ENCODE measurements at places on chromosomes 3 and 15. TPM values are rescaled to one million over a fixed set of nuclear protein-coding genes. Genes with fewer than 3 reads are reported as not detected.

CCR3 gene
- not detected for total RNA-seq

DNA sequence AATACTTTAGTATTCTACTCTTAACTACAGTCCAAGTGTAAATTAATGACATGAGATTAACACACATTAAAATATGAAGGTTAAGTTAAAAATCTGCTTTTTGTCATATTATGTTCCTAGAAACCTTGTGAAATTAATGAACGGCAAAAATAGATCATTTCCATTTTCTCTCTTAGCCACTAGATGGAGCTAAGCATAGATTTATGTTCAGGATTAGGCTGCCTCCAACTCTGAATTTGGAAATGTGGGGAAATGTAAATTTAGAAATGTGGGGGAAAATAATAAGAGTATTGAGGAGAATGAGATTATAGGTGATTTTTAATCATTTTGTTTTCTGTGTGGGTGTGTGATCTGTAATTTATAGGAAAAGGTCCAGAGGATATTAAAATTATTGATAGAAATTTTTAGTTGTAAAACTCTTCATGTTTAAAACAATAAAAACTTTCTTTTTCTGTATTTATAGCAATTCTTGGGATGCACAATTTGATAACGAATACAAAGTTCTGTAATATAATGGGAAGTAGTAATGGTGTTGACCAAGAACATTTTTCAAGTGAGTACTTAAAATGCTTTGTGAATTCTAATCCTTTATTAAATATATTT is 59.2 kb downstream of the TMOD3 start:
- peaks cover 66% of the 10 kb centered on the region for H3K36me3 ChIP-seq
- no peaks in the 10 kb centered on the region for H3K27me3 ChIP-seq
- H3K4me1 ChIP-seq: peaks cover 6% of the 10 kb centered on the region
- peak overlapping the region; percentile 61 for H3K27ac ChIP-seq
- DNase-seq: peak; percentile 33

GRCh38 chr3:43638594-43639447 is 17.0 kb upstream of the ANO10 start:
- no peaks in the 10 kb centered on the region for H3K27me3 ChIP-seq
- no peaks in the 10 kb centered on the region for H3K36me3 ChIP-seq
- H3K4me1 ChIP-seq: peaks cover 13% of the 10 kb centered on the region
- H3K27ac ChIP-seq: peak overlapping the region; percentile 77
- DNase-seq: peak; percentile 67

DNA sequence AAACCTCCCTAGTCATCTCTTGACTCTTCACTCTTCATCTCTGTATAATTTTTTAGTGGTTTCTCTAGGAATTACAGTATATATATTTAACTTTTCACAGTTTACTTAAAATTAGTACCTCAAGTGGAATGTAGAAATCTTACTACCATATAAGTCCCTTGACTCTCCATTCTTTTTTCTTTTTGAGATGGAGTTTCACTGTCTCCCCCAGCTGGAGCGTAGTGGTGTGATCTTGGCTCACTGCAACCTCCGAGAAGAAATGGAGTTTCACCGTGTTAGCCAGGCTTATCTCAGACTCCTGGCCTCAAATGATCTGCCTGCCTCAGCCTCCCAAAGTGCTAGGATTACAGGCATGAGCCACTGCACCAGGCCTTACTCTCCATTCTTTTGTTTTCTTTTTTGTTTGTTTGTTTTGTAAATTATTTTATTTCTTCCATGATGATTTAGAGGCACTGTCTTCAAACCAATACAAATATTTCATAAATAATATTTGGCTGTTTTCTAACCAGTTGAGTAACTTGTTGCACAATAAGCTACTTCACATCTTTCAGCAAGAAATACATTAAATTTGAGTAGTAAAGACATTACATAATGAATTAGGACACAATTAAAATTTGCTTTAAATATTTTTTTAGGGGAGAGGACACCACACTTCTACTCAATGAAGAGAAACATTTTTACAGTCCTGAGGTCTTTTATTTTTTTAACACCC is 144.8 kb downstream of the RBPMS2 start:
- H3K4me3 ChIP-seq: no peak overlapping the region
- no peaks in the 10 kb centered on the region for H3K27me3 ChIP-seq
- H3K27ac ChIP-seq: no peak overlapping the region
- peaks cover 35% of the 10 kb centered on the region for H3K36me3 ChIP-seq
- no peak for DNase-seq

GRCh38 chr3:154119951-154120350 is 1.2 kb upstream of the ARHGEF26 start:
- H3K4me3 ChIP-seq: no peak overlapping the region
- DNase-seq: no peak

DNA sequence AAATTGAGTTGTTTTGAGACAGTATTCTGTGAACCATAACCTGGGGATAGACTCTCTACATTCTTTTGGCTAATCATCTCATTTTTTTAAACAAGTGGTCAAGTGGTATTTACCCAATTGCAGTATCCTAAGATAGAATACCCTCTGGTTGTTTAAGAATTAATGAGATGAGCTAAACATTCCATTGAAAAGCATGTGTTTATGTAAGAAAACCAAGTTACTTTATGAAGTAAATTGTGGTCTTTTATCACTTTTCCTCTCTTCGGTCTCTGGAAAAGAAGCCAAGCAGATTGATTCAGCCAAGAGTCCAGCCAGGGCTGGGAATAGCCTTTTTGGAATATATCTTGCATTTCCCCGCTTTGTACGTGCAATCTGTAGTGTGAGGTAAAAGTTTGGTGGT is 185.7 kb upstream of the TOPAZ1 start:
- H3K36me3 ChIP-seq: no peaks in the 10 kb centered on the region
- H3K27ac ChIP-seq: no peak overlapping the region
- no peak for DNase-seq
- H3K4me1 ChIP-seq: peaks cover 9% of the 10 kb centered on the region
- no peak overlapping the region for H3K4me3 ChIP-seq

DNA sequence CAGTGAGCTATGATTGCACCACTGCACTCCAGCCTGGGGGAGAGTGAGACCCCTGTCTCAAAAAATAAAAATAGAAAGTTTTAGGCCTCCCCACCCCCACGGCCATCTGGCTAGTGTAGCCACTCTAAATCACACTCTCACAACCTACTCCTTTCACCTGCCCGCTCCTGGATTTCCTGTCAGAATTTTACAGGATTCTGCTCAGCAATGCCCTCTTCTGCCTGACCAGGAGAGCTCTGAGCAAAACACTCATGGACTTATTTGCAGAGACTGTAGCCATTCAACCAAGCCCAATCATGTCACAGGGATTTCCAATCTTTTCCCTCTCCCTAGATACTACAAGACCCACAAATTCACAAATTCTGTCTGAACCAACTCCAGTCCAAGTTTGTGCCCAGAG is 242.6 kb upstream of the TPRG1 start:
- H3K27me3 ChIP-seq: no peaks in the 10 kb centered on the region
- H3K4me3 ChIP-seq: no peak overlapping the region
- peak; percentile 58 for DNase-seq
- H3K4me1 ChIP-seq: peaks cover 6% of the 10 kb centered on the region
- H3K36me3 ChIP-seq: peaks cover 6% of the 10 kb centered on the region
- peak overlapping the region; percentile 4 for H3K27ac ChIP-seq

GRCh38 chr3:62154457-62155148 is 218.7 kb downstream of the FEZF2 start:
- no peak for DNase-seq
- peaks cover 14% of the 10 kb centered on the region for H3K4me1 ChIP-seq
- no peak overlapping the region for H3K27ac ChIP-seq
- H3K36me3 ChIP-seq: peaks cover 13% of the 10 kb centered on the region

DNA sequence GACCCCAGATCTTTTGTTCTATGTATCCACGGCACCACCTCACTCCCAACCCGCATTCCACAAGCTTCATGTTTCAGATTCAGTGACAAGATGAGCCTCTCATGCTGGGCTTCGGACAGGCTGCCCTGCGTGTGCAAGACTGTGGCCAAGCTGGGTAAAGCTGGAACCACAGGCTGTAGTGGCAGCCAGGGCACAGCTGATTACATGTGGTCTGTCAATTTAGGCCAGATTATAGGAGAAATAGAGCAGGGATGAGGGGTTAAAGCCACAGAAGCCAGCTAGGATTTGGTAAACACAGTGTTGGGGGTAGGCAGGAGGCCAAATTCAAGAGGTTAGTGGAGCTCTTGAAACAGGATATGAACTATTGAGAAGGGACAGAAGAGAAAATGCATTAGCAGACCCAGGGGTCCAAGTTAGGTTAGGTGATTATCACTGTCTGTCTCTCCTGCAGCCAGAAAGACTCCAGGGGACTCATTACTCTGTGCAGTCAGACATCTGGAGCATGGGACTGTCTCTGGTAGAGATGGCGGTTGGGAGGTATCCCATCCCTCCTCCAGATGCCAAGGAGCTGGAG is 12.9 kb downstream of the SNAPC5 start:
- no peak overlapping the region for H3K4me3 ChIP-seq
- H3K27ac ChIP-seq: no peak overlapping the region
- H3K4me1 ChIP-seq: peaks cover 32% of the 10 kb centered on the region
- H3K36me3 ChIP-seq: peaks cover 54% of the 10 kb centered on the region
- no peak for DNase-seq

UPK1B gene
- not detected for total RNA-seq

ARHGEF26 gene
- 0.63 TPM for total RNA-seq

DNA sequence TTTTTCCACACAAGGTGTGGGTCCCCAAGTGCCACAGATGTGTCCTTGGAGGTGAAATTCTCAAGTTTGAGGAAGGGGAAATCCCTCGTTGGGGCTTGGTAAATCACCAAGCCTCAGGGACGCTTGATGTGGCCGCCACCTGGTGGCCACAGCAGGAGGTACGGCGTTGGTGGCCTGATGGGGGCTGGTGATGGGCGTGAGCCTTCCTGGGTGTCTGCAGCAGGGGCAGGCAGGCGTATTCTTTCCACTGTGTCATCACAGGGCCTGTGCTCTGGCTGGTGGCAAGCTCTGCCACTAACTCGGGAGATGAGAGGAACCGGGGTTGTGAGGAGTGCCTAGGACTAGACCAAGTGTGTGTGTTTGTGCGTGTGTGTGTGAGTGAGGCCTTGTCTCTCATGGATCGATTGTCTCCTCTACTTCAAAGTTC is 4.2 kb downstream of the ACOX2 start:
- DNase-seq: peak; percentile 79
- H3K27me3 ChIP-seq: no peaks in the 10 kb centered on the region
- H3K4me3 ChIP-seq: no peak overlapping the region
- H3K36me3 ChIP-seq: no peaks in the 10 kb centered on the region
- peaks cover 27% of the 10 kb centered on the region for H3K4me1 ChIP-seq

- H3K4me3 ChIP-seq: no peak overlapping the region
- DNase-seq: peak; percentile 48
- H3K27ac ChIP-seq: no peak overlapping the region
- H3K36me3 ChIP-seq: no peaks in the 10 kb centered on the region
- H3K4me1 ChIP-seq: peaks cover 16% of the 10 kb centered on the region
Measured at GRCh38 chr15:101613130-101614000, 38.8 kb downstream of the TM2D3 start.

NOX5 gene
- 1.4 TPM for total RNA-seq

LRRC31 gene
- total RNA-seq: not detected

GRCh38 chr3:32960404-32961170 is 9.1 kb downstream of the CCR4 start:
- H3K36me3 ChIP-seq: no peaks in the 10 kb centered on the region
- peaks cover 11% of the 10 kb centered on the region for H3K4me1 ChIP-seq
- H3K4me3 ChIP-seq: no peak overlapping the region
- H3K27ac ChIP-seq: no peak overlapping the region

- peaks cover 8% of the 10 kb centered on the region for H3K36me3 ChIP-seq
- H3K4me1 ChIP-seq: peaks cover 13% of the 10 kb centered on the region
- H3K27me3 ChIP-seq: no peaks in the 10 kb centered on the region
- H3K27ac ChIP-seq: no peak overlapping the region
- no peak overlapping the region for H3K4me3 ChIP-seq
Measured at GRCh38 chr3:128684986-128685726, 34.5 kb upstream of the RPN1 start.

- H3K36me3 ChIP-seq: no peaks in the 10 kb centered on the region
- H3K27me3 ChIP-seq: no peaks in the 10 kb centered on the region
- no peak for DNase-seq
- H3K4me3 ChIP-seq: no peak overlapping the region
Measured at GRCh38 chr3:151899996-151900395, 26.6 kb downstream of the SUCNR1 start.

GRCh38 chr3:50365080-50365841 is 5.9 kb upstream of the TMEM115 start:
- no peaks in the 10 kb centered on the region for H3K4me1 ChIP-seq
- peak overlapping the region; percentile 57 for H3K27ac ChIP-seq
- peak; percentile 84 for DNase-seq

- no peak overlapping the region for H3K27ac ChIP-seq
- no peak for DNase-seq
- no peaks in the 10 kb centered on the region for H3K4me1 ChIP-seq
- H3K27me3 ChIP-seq: peaks cover 94% of the 10 kb centered on the region
- no peak overlapping the region for H3K4me3 ChIP-seq
- H3K36me3 ChIP-seq: no peaks in the 10 kb centered on the region
Measured at GRCh38 chr3:168615493-168616020, 519.8 kb upstream of the GOLIM4 start.

GRCh38 chr3:149701977-149702350 is 44.1 kb upstream of the WWTR1 start:
- no peak for DNase-seq
- H3K27me3 ChIP-seq: no peaks in the 10 kb centered on the region
- peaks cover 5% of the 10 kb centered on the region for H3K4me1 ChIP-seq

DNA sequence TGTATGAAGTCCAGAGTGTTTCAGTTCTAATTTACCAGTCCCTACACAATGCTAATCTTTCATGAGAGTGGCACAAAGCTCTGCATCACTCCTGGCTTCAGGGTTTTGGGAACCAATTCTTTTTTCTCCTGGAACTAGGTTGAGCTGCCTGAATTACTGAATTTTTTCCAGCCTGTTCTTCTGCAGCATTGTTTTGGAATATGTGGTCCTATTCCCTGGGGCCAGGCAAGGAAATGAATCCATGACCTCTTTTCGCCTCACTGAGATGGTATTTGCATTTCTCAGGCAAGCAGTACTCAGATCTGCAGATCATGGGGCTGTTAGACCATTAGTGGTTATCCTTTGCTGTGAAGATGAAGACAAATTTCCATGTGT is 25.6 kb upstream of the GPR171 start:
- peaks cover 18% of the 10 kb centered on the region for H3K4me1 ChIP-seq
- DNase-seq: no peak
- no peaks in the 10 kb centered on the region for H3K36me3 ChIP-seq
- H3K27ac ChIP-seq: no peak overlapping the region

RASGRP1 gene
- not detected for total RNA-seq
